ENCODE measurements at places on chromosomes 11 and 22.
A peak's percentile ranks its signal among the peaks of the same experiment; 100 is the strongest.

DNA sequence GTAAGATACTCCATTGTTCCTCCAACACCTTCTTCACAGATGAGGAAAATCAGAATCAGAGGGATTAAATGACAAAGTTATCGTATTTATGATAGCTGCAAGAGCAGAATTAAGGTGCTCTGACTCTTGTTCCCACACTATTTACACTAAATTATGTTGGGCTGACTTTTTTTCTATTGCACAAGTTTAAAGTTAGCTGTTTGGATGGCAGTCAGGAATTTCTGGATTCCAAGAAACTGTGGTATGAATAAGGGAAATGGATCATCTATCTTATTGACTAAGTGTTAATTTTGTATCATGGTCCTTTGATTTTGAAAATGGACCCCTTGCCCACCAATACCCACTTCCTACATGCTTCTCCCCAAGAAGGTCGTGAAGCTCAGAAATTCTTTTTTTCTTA is 19.9 kb upstream of the APOA1 start:
- no peak for DNase-seq

GRCh38 chr22:27336151-27337090 is 465.1 kb downstream of the MN1 start:
- peak; percentile 74 for DNase-seq

- peak; percentile 90 for DNase-seq
Measured at GRCh38 chr22:24486501-24486921, 8.6 kb upstream of the UPB1 start.

GRCh38 chr11:71538666-71538990 is 803 bp downstream of the KRTAP5-8 start:
- DNase-seq, result no peak

DNA sequence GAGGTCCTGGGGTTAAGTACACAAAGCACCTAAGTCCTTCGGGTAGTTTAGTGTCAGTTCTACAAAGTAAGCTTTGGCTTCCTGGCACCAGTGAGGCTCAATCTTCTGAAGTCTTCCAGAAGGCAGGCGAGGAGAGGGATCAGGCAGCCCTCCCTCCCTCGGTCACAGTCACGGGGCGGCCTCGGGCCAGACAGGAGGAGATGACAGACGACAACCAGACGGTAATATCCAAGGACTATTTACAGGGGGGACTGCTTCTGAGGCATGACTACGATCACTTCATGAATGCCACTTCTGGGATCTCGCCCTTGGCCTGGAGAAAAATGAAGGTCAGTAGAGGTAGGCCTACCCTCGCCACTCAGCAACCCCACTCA is 383 bp upstream of the TMEM223 start:
- no peak for DNase-seq

DNA sequence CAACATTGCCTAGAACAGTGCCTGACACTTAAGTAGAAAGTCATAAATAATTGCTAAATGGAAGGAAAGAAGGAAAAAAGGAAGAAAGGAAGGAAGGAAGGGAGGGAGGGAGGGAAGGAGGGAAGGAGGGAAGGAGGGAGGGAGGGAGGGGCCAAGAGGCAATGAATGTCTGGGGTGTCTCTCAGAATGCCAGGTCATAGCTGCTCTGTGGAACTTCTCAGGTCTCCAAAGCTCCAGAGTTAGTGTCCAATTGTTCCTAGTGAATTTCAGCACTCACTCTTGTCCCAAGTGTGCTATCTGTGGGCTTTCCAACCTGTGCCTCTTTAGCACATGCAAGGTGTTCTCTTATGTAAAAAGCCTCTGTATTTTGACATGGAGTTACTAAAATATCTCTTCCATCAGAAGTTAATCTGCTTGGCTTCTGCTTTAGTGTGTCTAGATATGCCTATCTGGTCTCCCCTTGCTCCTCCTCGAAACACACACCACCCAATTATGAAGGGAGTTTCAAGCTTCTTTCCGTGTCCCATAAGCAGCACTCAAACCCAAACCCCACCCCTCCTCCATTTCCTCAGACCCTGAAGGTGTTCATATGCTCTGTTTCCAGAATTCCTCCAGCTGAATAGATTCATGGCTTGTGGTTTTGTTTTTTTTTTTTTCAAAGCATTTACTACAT is 56.5 kb downstream of the FAM76B start:
- DNase-seq, result no peak

GRCh38 chr11:3052109-3052479 is 5.1 kb downstream of the CARS1 start:
- no peak for DNase-seq
